ENCODE measurements at places on chromosomes 6 and 20.

DNA sequence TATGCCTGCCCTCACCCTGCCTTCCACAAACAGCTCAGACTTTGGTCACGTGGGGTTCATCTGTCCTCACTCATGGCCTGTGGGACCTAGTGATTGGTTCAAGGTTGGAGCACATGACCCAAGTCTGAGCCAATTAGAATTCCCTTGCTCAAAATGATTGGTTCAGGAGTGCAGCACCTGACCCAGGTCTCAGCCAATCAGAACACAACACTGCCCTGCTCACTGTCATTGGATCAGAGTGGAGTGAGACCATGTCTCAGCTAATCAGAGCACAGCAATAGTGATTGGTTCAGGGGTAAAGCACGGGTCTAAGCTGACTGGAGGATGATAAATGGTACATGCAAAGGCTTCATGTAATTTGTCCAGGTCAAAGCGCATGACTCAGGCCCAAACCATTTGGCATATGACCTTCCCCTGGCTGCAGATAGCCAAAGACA is 102.2 kb downstream of the PREX1 start:
- DNase-seq, result no peak

GRCh38 chr6:54991761-54992330 is 145.3 kb downstream of the FAM83B start:
- DNase-seq, result no peak

- DNase-seq, result no peak
Observed at GRCh38 chr20:49460916-49461315, 21.6 kb downstream of the KCNB1 start.

DNA sequence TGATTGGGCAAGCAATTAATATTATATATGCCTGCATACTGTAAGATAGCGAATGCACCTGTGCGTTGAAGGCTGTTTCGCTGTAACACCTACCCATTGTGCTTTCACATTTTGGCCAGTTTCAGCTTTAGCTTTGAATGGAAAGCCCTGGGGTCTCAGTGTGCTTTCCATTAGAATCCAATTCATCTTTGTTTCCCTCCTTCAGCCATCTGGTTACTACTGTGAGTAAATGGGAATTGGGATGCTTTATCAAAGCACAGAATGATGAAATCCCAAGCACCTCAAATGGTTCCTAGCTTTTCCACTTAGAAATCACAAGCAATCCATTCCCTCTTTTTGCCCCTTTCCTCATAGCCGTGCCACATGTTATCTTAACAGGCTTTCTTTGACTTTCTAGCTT is 127.1 kb downstream of the HDGFL1 start:
- no peak for DNase-seq

GRCh38 chr20:53087037-53087777 is 115.0 kb downstream of the TSHZ2 start:
- DNase-seq, result no peak

GRCh38 chr6:73050706-73051105 is 174.6 kb downstream of the KHDC1L start:
- DNase-seq, result no peak

DNA sequence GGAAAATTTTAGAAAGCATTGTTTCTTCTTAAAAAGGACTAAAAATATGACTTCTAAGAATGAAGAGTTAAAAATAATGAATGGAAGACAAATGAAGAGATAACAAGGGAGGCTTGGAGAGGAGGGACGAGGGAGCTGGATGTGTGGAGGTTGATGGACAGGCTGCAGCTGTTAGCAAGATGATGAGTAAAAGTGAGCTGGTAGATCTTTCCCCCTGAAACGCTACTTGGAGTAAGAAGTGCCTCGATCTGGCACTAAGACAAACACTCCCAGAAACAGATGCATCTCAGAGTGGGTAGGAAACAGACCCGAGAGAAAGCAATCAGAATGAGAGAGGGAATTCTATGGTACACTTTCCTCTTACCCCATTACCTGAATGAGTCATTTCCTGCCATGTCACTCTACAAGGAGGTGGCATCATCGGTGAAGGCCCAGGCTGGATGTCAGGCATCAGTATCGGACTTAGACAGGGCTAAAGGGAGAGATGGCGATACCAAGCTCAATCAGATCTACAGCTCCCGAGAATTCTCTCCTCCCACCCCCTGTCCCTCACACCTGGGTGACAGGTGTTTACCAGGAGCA is 154.1 kb upstream of the BMP2 start:
- DNase-seq, result no peak

DNA sequence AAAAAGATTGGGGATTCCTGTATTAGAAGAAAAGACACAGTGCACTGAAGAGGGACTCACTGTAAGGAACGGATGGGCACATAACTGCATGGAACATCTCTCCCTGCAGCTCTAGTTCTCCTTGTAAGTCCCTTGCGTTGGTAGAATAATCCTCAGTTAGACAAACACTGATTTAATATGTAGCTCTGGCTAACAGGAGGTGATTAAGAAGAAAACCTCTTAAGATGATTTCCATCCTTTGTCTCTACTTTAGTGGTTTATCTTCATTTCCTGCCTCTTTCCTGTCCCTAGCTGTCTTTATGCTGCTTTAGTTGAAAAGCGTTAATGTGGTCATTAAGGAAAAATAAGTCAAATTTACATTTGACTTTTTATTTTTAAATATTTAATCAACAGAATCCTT is 86.6 kb downstream of the SLC16A10 start:
- DNase-seq, result no peak

GRCh38 chr20:32205110-32205842 is 2.3 kb downstream of the PLAGL2 start:
- DNase-seq, result no peak

GRCh38 chr20:37305079-37305478 is 15.6 kb downstream of the MANBAL start:
- DNase-seq, result no peak

Data from fibroblast of skin of back (primary cell).